ENCODE measurements at places on chromosomes 3 and 15.

DNA sequence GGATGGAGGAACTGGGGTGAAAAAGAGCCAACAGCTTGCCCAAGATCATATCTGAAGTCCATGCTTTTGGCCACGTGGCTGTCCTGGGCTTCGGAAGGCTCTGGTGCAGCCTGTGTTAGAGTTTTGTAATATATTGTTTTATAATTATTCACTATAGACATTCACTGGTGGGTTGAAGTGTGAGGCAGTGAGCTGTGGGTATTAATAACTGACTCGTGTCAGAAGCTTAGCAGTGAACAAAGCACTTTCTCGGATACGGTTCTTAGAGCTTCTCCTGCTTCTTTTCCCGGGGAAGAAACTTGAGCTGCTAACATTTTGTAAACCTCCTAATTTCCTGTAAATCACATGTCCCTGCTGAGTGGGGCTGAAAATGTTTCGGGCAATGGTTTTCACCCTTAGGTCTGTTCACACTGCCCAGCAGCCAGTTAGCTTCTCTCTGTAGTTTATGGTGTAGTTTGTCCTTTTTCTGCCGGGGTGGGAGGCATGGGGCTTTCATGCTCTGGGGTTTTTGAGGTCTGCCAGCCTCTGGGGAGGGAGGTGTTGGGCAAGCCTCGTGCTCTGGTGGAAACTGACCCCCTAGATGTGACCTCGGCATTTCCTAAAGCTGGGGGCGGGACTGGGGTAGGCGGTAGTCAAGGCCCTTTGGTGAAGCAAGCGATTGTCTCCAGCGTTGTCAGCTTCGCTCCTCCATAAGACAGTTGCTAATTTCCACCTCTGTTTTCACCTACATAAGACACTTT, 1.7 kb downstream of the MRAS start:
- DNase-seq: no peak

DNA sequence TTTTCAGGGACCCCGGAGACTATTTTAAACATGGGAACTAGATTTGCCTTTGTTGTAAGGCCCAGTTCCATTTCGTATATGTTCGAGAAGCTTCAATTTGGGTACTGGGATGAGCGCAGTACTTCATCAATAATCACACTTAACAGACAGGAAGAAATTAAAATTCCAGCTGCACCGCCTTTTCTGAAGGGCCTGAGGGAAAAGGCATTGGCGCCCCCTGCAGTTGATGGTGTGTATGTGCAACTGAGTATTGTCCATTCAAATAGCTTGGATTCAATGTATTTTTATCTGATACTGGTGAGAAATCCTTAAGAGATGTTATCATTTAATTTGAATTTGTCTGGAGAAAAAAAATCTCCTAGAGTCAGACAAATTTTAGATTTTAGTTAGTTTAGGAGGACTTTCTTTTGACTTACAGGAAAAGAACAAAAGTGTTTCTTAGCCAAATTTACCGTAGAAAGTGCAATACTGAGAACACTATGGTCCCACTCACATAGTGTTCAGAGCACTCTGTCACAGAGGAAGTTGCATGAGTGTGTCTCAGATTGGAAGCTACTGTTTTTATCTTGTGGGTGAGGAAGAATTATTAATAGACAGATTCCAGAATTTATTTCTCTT, 5.4 kb upstream of the ALDH1A2 start:
- peak; percentile 17 for DNase-seq

GRCh38 chr3:2130726-2131125, 32.1 kb downstream of the CNTN4 start:
- no peak for DNase-seq

DNA sequence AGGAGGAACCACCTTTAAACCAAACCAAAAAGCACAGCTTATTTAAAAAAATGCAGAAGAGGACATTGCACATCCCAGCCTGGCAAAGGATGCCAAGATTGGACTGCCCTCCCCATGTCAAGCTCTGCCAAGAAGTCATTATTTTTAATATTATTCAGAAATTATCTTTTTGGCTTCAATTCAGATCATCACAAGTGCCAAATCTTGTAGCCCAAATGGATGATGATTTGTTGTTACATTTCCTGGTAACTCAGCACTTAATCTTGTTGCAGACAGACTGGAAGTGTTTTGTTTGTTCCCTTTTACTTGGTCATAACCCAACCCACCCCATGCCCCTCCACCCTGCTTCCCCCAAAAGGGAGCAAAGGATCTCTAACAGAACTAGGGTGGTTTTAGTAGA, 28.1 kb upstream of the LXN start:
- DNase-seq: no peak

GRCh38 chr3:126665221-126665936, 10.5 kb upstream of the TXNRD3 start:
- no peak for DNase-seq

GRCh38 chr15:23073890-23074646, 34.7 kb upstream of the TUBGCP5 start:
- no peak for DNase-seq

- DNase-seq: no peak
Observed at GRCh38 chr3:155560594-155560993, 184.3 kb downstream of the PLCH1 start.

DNA sequence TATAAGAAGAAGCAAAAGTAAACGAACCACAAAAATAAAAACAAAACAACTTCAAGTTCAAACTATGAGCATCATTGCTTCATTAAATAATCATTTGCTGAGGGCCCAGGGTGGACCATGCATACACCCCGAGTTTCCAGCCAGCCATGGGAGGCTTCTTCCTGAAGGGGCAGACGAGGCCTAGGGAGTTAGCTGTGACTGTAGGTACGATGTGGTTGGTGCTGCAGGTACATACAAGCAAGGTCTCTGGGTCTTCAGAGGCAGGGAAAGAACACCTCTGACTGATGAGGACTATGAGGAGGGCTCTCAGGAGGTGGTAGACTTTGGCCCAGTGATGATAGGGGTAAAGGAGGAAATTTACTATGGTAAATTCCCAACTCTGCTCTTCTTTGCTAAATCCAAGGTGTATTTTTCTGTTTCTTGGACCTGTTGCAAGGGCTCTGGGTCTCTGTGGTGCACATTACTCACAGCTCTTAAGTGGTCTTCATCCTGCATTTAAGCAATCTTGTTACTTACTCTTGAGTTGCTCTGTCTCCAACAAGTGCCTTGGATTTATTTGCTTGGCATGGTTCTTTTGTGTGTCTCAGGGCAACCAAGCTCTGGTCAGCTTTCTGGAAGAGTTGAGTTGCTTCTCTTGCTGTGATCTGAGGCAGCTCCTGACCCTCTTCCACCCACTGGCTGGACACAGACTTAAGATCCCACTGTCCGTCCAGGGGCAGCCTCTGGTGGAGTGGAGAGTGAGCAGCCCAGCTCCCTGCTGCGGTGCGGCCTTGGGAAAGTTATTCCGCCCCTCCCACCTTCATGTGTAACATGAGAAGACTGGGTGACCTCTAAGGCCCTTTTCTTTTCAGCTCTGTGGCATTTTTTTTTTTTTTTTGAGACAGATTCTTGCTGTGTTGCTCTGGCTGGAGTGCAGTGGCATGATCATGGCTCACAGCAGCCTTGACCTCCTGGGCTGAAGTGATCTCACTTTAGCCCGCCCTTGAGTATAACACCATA, 56.1 kb upstream of the KIF23 start:
- DNase-seq: no peak

DNA sequence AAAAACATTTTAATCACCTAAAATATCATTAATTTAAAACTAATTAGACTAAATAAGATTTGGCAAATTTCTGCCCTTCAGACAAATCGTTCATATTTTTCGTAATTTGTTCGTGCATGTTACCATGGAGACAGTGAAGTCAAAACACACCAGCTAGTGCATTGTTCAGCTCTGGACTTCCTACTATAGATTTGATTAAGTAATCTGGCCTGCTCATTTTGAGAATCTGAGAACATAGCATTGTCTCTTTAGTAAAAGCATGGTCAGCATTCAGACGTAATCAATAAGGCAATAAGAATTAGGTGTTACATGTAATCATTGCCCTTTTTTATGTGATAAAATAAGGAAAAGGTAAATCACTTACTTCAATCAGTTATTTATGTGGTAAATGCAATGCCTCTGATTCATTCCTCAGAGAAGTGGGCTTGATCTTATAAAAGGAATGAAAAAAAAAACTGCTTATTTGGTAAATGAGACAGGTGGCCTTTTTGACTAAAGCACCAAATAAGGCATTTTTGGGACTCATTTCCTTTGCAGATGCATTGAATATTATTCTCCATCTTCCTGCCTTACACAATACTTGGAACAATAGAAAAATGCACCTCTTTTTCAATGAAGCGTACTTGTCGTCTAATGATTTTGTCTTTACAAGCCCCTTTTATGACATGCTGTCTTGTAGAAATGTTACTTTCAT, 84.5 kb upstream of the FNDC3B start:
- DNase-seq: no peak

- peak; percentile 7 for DNase-seq
Observed at GRCh38 chr3:125310623-125311081, 64.5 kb downstream of the ZNF148 start.

GRCh38 chr3:141412936-141413354, 44.6 kb downstream of the ZBTB38 start:
- DNase-seq: no peak

DNA sequence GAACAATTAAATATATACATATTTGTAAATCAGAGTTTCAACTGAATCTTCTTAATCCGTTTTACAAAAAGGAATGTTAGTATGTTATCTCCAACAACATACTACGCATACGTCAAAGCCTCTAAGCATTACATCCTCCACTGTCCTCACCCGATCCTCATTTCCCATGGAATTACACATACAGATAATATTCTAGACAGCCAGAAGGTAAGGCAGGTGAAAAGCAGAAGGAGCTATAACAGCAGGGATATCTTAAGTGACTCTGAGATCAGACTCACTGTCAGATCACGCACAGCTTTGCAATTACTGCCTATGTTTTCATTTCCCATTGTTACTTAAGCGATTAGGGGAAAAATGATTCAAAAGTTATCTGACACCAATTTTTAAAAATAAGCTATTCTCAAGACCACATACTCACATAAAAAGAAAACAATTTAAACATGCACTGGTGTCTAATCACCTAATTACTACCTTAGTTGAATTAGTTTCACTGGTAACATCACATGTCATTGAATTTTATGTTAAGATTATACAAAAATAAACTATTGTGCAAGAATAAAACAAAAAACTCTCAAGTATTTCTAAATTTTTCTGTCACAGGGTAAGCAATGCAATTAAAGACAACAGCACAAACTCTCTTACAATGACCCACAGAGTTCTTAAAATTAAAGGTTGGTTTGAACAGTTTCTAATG, 92.8 kb downstream of the TBL1XR1 start:
- DNase-seq: no peak

DNA sequence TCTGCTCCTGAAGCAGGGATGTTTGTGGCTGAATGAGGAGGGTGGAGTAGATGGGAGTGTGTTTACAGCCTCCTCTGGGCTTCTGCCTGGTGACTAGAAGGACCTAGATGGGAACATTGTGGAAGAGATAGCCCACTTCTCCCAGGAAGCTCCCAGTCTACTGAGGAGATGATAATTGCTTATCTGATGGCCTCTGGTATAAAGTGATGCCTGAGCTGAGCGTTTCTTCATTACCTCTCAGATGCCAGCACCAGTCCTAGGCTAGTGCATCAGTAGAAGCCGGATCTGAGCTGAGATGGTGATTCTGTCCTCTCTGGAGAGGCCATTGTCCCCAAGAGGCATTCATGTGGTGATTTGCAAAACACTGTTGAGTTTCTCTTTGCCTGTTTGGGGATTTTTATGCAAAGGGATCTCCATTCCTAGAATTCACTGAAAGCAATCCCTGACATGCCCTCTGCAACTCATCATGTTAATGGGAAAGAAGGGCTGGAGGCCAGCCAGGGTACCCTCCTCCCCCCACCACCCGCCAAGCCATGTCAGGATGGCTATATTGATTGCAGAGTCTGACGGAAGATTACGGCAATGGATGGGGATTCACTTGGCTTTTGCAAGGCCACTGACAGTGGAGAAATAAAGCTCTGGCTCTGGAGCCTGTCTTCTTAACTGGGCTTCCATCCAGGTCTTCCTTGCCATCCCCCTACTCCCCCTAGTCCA, 166.4 kb upstream of the ROPN1 start:
- DNase-seq: no peak

DNA sequence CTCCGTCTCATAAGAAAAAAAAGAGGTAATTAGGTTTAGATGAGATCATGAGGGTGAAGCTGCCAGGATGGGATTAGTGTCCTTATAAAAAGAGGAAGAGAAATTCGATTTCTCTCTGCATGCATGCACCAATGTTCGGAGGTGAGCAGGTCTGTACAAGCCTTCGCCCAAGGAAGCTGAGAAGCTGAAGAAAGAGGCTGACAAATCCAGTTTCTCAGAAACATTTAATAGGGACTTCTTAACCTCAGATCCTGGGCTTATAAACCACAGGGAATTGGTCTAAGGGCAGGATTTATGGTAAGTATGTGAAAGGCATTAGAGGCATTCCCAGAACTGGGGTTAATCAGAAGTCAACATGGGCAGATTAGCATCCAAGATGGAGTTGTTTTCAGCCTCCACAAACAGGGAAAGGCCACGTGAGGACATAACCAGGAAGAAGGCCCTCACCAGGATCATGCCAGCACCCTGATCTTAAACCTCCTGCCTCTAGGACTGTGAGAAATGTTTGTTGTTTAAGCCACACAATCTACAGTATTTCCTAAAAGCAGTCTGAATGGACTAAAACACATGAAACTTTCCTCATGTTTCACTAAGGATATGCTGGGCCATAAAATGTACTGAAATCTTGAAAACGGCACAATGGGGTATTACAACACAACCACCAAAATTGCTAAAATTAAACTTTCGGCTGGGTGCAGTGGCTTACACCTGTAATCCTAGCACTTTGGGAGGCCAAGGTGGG, 11.3 kb downstream of the SHISA5 start:
- DNase-seq: no peak

Measured in activated T-cell treated with anti-CD3 and anti-CD28 coated beads for 1 hour (primary cell).